ENCODE measurements at places on chromosomes 6 and 20.

GRCh38 chr6:71510057-71510713, 221.6 kb downstream of the OGFRL1 start:
- DNase-seq: no peak

GRCh38 chr6:36330366-36330765, 6.3 kb downstream of the BNIP5 start:
- DNase-seq: no peak

GRCh38 chr6:146419576-146419975, 124.1 kb upstream of the RAB32 start:
- no peak for DNase-seq

DNA sequence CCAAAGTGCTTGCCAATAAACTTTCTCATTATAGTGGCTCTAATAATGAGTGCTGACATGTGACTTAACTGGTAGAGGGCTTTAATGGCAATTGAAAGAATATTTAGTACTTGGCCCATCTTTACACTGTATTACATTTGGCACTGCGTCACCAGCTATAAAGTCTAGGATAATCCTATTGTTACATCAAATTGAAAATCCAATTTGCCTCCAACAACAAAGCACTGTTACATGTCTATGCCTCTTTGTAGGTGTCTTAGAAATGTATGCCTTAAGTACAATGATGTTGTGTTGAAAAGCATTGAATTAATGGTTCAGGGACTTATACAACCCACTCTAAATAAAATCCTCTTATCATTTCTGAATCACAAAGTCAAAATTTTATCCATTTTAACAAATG, 420.4 kb upstream of the JAG1 start:
- no peak for DNase-seq

DNA sequence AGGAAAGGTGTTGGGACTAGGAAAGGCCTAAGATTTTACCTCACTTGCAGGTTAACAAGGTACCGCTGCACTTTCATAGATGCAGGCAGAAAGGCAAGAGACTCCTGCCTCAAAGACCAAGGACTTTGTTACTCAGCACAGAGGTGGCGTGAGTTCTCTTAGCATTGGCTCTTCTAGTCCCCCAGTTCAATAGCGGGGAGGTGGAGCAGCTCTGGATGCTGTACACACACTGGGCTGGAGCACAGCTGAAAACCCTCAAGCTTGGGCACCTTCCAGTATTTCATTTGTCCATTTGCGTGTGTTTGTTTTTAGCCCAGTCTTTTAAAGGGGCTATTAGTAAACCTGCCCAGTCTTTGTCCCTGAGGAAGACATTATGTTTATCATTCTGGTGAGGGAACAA, 345.2 kb downstream of the FARS2 start:
- DNase-seq: no peak

GRCh38 chr20:51217347-51218045, 194.6 kb upstream of the KCNG1 start:
- DNase-seq: no peak

GRCh38 chr6:149859938-149860337, 4.2 kb downstream of the LRP11 start:
- DNase-seq: no peak

- DNase-seq: no peak
Observed at GRCh38 chr20:38931984-38932383, 5.8 kb downstream of the FAM83D start.

DNA sequence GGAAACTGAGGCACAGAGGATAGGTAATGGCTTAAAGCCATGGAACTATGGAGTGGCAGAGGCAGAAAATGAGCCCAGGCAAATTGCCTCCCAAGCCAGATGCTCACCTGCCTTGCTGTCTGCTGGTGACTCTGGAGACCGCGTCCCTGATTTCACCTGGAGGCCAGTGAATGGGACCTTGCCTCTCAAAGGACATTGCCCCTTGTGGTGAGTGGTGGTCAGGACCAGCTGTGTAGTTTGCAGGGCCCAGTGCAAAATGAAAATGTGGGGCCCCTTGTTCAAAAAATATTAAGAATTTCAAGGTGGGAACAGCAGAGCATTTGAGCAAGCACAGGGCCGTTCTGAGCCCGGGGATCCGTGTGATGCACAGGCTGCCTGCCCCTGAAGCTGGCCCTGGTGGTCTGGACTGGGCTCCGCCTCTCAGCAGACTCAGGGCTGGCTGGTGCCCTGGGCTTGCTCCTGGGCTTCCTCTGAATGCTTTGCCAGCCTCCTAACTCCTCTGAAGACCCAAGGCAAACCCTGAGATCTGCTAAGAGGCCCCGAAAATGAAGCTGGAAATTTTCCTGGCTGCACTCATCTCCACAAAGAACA, 19.8 kb upstream of the KCNG1 start:
- DNase-seq: no peak

DNA sequence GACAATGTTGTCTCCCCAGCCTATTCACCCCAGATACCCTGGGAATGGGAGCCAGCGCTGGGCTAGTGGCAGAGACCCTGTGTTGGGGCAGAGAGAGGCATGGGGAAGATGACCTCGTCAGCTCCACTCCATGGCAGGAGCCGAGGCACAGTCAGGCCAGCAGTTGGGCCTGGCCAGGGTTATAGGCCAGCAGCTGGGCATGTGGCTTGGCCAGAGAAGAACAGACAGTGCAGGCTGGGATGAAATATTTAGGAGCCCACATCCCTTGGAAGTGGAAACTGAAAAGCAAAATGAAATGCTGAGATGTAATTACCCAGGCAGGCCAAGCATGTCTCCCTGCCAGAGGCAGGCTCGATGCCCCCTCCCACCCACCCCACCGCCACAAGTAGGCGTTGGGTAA, 70.0 kb downstream of the GRM4 start:
- no peak for DNase-seq

GRCh38 chr20:57034001-57034400, 232.4 kb downstream of the BMP7 start:
- no peak for DNase-seq

- DNase-seq: no peak
Observed at GRCh38 chr6:170080828-170081371, 210.0 kb downstream of the DLL1 start.

- no peak for DNase-seq
Observed at GRCh38 chr6:143531720-143532499, 20.4 kb upstream of the FUCA2 start.

DNA sequence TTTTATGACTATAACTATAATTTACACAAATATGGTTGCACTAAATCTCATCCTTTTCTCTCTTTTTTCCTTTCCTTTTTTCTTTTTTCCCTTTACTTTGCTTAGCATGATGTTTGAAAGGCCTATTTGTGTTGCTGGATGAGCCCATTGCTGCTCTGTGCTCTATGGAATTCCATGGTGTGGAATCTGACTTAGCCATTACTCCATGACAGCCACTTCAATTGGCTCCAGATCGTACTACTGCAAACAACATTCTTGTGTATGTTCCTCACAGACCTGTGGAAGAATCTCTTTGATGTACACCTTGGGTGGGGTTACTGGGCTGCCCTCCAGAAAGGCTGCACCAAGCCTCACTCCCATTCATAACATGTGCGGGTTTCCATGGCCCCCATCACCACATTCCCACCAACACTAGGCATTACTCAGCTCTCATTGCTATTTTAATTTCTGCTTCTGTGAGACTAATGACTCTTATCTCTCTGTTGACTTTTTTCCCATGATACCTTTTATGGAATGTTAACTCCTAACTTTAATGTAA, 979.0 kb downstream of the KIF16B start:
- no peak for DNase-seq

GRCh38 chr20:48057739-48058138, 272.5 kb upstream of the SULF2 start:
- no peak for DNase-seq

- DNase-seq: no peak
Observed at GRCh38 chr6:7893342-7893741, 17.2 kb downstream of the TXNDC5 start.

DNA sequence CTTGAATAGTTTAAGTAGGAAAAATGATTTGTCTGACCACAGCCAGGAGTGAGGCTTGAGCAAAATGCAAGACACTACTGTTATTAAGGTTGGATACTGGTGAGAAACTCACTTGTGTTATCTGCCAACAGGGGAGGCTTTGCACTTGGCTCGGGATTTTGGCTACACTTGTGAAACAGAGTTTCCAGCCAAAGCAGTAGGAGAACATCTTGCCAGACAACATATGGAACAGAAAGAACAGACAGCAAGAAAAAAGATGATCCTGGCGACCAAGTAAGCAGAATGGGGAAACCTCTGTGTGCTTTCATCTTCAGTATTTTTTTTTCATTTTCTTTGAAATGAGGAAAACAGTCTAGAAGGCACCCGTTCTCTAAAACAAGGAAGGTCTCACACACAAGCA, 31.6 kb downstream of the TFAP2D start:
- DNase-seq: no peak

GRCh38 chr6:137160763-137161162, 12.7 kb downstream of the IL22RA2 start:
- DNase-seq: no peak

DNA sequence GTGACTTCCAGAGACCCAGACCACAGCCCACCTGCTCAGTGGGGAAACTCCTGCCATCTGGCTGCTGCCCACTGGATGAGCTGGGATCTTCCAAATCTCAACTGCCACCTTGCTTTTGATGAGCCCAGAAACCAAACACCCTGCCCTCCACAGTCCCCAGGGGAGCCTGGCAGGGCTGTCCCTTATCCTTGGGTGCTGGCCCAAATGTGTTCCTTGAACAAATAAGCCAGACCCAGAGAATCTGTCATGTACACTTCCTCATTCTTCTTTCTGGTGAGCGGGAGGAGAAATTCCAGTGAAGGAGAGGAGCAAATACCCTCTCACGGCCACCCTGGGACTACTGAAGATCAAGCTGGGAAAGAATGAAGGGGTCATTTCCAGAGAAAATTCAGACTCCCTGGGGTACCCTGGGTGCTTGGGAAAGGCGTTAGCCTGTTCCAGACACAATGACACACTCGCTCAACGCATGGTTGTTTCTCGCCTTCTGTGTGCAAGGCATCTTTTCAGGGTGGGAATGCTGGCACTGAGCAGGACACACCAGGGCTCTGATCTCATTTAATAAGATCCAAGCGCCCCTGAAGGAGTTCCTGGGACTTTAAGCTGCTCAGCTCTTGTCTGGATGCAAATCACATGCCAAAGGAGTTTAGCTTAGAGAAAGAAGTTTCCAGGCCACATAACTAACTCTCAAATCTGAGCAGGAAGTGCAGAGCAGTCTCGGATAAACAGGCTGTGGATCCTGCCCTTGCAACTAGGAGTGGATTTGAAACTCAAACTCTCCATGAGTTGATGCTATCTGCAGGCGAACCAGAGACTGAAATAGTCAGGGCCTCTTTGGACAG, 38.5 kb downstream of the PXDC1 start:
- no peak for DNase-seq

DNA sequence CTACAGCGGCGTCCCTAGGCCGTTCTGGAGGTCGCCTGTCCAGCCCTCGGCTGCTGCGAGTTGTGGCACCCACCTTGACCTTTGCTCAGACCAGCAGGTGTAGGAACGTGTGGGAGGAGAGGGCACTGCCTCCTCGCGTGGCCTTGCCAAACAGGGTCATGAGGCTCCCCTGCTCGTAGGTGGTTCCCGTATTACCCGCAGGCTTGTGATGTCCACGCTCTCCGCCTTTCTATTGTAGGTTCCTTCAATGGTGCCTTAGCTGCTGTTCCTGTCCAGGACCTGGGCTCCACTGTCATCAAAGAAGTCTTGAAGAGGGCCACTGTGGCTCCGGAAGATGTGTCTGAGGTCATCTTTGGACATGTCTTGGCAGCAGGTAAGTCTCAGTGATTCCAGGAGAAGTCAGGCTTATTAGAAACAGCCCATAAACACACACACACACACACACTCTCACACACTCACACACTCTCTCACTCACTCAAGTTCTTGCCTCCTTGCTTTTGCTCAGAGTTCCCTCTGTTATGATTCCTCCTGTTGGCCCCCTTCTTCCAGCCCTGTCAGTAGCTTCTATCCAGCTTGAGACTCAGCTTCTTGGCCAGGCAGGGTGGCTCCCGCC, 942 bp downstream of the ACAT2 start:
- peak; percentile 56 for DNase-seq

DNA sequence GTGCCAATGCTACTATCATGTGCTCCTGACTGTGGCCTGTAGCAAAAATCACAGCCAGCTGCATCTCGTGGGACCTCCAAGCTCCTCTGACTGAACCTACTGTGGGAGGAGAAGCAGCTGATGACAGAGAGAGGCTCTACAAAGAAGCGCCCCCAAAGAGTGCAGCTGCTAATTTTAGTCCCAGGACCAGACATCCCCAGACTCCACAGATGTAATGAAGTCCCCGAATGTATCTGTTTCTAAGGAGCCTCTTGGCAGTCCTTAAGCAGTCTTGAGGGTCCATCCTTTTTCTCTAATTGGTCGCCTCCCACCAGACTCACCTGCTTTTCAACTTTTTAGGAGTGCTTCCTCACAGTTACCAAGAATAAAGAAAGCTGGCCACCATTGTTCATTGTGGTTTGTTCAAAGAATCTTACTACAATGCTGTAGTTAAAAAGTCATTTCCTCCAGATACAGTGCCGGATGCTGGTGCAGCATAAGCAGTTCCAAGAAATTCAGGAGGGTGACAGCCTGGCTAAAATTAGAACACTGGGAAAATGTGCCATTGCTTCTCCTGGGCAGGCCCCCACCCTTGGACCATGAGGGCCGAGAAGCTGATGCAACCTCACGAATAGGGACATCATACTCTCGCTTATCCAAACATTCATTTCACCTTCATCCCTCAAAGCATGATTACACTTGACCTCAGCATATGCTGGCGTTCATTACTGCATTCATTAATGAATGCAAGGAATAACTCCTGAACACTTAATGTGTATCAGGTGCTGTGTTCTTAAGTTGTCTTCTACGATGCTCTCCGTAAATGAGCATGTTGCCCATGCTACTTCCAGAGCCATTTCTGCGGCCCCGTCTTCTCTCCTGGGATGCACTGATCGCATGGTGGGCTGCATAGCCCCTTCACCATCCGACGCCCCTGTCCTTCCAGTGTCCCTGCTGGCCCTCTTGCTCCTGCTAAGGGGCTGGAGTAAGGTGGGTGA, 66.4 kb downstream of the LY86 start:
- no peak for DNase-seq

DNA sequence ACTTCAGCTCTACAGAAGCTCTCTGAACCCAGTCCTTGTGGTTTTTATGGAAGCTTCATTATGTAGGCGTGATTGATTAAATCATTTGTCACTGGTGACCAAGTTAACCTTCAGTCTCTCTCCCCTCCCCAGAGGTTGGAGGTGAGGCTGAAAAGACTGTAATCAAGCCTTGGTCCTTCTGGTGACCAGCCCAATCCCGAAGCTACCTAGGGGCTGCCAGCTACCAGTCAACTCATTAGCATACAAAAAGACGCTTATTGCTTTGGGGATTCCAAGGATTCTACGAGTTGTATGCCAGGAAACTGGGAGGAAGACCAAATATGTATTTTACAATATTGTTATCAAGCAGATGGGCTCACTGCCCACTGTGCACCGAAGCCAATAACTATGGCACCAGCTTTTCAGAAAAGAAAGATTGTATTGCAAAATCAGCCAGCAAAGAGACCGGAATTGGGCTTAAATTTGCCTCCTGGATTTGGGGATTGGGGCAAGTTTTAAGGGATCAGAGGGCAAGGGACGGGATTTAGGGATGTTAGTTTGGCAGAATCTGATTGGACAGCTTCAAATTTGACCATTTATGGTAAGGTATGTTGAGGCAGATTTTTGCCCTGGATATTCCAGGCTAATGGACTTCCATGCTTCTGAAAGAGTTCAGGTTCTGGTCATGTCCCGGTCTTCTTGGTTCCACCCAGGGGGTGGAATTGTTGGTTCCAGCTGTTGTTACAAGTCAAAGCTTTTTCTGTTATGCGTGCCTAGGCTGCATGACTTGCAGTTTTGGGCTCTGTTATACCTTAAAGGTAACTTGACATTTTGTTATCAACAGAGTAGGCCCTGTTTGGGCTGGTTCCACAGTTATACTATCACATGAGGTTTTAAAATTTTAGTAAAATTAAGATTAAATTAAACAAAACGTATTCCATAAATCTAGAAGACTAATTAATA, 167.4 kb downstream of the COL9A1 start:
- DNase-seq: no peak
